T-helper 2 cell (primary cell): ENCODE measurements at places on chromosomes 7 and 10.

GRCh38 chr10:28938745-28939144 lies 261.4 kb downstream of the BAMBI start:
- DNase-seq, result no peak

- DNase-seq, result no peak
Observed at GRCh38 chr10:32271617-32272016, 75.3 kb downstream of the EPC1 start.

DNA sequence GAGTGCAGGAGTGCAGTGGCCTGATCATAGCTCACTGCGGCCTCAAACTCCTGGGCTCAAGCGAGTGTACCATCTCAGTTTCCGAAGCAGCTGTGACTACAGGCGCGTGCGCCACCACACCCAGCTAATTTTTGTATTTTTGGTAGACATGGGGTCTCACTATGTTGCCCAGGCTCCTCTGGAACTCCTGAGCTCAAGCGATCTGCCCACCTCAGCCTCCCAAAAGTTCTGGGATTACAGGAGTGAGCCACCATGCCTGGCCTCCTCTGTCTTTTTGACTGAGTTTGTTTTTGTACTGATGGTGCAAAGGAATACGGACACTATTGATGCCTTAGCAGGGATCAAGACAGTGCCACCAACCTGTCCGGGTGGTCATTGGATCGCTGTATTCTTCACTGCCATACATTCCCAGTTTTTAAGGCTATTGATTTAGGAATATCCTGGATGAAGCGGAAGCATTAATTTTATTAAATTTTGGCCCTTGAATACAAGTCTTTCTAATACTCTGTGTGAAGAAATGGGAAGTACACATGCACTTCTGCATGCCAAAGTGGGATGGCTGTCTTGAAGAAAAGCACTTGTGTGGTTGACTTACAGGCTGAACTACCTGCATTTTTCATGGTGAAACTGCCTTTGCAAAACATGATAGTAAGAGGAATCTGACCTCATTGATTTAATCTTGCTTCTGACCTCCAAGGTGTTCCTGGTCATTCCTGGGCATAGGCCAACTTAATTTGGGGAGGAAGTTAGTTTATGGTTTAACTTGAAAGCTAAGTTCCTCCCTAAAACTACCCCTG lies 2.1 kb upstream of the CUL2 start:
- no peak for DNase-seq

DNA sequence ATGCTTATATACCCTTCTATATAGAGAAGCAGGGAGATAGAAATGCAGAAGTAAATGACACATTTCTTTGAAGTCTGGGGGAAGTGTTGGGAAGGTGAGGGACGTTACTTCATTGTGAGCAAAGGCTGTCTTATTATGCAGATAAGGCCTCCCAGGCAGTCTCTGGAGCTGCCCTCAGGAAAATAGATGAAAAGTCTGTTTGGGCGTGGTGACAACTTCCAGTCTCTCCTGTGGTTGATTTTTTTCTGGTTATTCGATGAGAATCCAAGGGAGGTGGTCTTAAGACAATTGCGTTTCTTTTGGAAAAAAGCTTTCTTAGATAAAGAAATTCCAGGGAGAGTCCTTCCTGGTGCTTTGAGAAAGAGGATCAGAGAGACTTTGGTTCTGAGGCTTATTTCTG lies 84.0 kb downstream of the NEUROD6 start:
- no peak for DNase-seq

GRCh38 chr7:11298220-11298619 lies 324.5 kb downstream of the PHF14 start:
- DNase-seq, result no peak

DNA sequence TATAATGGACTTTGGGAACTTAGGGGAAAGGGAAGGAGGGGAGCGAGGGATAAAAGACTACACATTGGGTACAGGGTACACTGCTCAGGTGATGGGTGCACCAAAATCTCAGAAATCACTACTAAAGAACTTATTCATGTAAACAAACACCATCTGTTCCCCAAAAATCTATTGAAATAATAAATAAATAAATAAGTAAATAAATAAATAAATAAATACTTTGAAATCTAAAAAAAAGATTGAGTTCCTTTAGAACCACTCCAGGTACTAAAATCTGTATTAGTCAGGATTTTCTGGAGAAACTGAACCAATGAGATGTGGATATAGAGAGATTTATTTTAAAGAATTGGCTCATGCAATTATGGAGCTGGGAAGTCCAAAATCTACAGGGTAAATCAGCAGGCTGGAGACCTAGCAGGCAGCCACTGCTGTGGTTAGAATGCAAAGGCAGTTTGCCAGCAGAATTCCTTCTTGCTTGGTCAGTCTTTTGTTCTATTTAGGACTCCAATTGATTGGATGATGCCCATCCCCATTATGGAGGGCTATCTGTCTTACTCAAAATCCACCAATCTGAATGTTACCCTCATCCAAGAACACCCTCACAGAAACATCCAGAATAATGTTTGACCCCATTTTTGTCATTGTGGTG lies 8.9 kb downstream of the IGFBP1 start:
- DNase-seq, result no peak

DNA sequence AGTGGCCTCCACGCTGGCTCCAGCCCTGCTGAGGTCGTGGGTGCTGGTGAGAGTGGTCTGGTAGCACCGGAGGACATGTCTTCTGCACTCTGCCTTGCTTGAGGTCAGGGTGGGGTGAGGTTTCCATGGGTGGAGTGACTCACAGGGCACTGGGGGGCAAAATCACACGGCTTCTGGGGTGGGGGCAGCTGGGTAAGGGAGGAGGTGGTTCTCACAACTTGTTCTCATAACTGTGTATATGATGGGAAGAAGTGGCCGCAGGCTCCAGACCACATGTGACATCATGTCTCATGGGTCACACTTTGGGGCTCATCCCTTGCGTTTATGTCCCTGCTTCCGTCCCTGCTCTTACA lies 884 bp upstream of the PRF1 start:
- DNase-seq, result no peak

- DNase-seq, result no peak
Observed at GRCh38 chr10:30683496-30683895, 53.9 kb upstream of the LYZL2 start.

- no peak for DNase-seq
Observed at GRCh38 chr7:2913760-2914387, 69.8 kb upstream of the GNA12 start.

DNA sequence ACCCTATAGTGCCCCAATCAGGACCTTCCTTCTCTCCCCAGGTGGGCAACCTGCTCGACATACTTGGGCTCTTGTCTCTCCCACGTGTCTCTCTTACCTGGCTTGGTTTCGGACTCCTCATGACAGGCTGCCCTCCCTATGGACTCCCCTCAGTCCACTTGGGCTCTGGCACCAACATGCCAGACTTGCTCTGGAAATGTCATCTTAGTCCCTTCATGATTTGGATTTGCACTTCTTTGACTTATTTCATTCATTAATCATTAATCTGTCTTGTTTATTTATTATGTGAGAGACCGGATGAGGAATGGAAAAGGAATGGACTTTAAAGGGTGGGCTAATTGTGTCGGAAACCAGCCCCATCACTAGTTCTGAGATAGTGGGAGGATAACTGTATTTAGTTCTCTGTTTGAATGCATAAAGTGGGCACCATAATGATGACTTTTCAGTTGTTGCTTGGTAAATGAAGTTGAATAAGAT lies 108.0 kb downstream of the SND1 start:
- no peak for DNase-seq

GRCh38 chr10:3765146-3765545 lies 19.9 kb downstream of the KLF6 start:
- peak; percentile 84 for DNase-seq

DNA sequence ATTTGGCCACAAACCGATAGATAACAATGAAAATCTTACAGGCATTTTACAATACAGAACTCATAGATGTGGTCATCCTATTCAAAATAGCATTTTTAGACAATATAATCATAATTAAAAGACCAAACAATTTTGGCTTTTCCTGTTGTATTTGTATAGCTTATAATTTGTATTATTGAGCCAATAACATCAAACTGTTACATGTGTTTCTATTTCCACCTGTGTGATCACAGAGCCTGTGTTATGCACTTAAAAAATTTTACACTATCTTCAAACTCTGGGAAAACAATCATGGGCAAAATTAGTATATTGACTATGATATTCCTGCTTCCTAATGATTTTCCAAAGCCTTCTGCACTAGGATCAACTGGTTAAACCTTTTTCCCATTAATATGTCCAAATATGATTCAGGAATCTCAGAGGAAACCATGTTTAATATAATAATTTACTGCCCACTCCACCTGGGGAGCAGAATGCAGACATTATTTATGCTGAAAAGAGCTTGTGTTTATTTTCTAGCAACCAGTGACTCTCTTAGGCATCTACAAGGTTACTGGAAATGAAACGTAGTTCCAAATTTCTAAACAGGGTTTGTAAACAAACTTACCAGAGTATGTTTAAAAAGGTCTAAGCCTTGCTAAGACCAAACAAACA lies 1.7 kb downstream of the RHOBTB1 start:
- no peak for DNase-seq

DNA sequence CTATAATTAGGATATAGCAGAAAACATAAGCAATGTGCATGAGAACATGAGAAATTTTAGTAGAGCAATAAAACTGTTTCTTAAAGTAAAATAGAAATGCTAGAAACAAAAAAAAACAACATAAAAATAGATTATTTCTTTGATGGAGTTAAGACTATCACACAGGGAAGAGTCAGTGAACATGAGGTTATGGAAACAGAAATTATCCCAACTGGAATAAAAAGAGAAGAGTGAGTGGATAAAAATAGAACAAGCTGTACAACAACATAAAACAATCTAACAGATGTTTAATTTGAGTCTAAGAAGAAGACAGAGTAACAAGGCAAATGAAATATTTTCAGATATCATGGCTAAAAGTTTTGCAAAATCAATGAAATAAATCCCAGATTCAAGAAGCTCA lies 7.5 kb upstream of the OR6B1 start:
- no peak for DNase-seq

DNA sequence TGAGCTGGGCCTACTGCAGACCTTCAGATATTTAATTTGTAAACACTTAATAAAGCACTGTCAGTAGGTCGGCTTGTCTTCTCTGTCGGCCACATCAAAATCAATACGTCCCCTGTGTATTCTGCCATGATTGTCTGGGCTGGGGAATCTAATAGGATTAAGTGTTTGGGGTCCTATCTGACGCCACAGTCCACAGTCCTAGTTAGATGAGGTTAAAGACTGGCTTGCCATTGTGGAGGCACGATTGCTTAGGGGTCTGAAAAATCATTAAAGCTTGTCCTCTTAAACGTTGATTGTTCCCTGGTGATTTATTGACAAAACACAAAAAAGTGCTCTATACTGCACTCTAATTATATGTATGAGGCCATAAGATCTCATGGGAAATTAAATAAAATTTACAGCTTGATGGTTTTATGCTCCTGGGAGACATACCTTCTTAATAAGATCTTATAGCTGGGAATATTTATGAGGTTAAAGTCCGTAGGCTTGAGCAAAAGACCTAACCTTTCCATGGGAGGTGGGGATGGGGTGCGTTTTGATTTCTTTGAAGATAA lies 650.3 kb upstream of the GALNT17 start:
- no peak for DNase-seq

DNA sequence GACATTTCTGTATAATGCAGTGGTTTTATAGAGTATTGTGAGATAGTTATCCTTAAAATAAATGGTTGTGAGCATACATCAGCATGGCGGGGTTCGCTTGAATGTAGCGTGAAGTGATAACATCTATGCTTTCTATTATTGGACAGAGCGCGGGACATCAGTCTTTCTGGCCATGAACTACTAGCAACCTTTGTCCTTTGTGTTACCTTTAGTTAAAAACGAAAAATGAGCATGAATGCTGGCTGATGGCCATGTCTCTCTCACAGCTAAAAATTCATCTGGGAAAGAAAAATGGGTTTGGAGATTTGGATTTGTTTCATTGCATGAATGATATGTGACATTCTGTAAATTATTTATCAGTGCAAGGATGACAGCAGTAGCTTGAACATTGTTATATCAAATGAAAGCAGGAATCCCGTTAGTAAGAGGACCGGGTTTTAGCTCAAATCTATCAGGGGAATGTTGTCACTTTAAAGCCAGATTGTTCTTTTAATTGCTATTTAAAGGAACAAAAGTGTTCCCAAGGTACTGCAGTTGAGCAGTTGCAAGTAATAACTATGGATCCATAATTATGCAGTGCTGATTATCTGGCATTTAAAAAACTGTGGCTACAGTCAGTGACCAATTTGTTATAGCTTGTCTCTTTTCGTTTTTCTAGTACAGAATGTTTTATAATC lies 131.0 kb downstream of the KAT6B start:
- DNase-seq, result no peak

GRCh38 chr10:87760195-87760905 lies 57.7 kb downstream of the ATAD1 start:
- DNase-seq, result no peak

GRCh38 chr7:18895456-18895855 lies 222.0 kb downstream of the TWIST1 start:
- no peak for DNase-seq

- no peak for DNase-seq
Observed at GRCh38 chr10:100645091-100645490, 100.3 kb upstream of the PAX2 start.

DNA sequence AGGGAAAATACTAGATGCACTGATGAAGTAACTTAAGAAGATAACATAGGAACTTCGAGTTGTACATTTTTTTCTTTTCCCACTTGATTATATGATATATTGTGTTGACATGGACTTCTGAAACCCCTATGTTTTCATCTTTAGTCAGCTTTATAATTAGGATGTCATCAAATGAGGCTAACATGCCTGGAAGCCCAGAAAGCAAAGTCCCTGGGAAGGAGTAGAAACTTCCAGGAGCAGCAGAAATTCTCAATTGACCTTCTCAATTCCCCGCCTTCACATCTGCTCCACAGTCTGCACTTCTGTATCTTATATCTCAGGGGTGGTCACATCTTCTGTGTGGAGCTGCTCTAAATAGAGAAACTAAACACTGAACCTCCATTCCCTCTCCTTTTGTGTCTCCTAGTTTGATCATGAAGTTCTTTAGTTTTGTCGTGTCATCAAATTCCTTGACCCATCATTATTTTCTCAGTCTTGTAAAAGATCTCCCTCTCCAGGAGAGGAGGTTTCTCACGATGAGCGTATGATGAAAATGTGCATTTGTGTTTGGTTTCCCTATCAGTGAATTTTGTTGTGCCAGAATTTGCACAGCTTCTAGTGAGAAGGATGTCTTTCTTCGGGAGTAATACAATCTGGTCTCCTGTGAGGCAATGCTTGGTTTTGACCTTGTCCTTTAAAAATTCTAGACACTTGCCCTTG lies 303.3 kb downstream of the SUGCT start:
- DNase-seq, result no peak
